ENCODE measurements at places on chromosomes 3 and 15.

DNA sequence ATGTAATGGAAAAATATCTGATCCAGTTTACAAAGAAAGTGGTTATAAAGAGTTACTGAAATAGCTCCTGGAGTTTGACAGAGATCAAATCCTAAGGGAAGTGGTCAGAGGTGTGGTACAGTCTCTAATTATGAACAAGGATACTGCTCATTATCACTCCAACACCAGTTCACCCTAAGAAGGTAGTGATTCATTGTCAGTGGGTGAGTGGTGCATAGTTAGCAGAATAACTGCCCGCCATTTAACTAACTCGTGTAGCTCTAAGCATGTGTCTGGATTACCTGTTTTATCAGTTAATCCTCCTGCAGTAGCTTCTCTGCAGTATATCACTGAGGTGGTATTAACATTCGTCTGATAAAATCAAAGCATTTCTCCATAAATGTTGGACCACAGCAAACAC is 700.1 kb downstream of the NLGN1 start:
- DNase-seq = no peak

DNA sequence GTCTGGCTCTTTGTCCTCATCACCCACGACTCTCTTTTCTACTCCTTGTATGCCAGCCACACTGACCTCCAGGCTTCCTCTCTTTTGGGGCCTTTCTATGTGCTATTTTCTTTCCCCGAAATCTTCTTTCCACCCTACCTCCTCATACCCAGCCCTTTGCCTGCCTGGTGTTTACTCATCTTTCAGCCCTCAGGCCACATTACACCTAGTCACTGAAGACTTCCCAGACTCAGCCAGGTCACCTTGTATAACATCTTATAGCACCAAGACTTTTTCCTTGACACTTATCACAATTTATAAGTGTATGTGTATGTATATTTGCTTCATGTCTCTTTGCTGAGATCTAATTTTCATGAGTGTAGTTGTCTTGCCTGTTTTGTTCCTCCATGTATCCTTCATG is 396.4 kb downstream of the NLGN1 start:
- DNase-seq = no peak

- DNase-seq = no peak
Measured at GRCh38 chr3:49722896-49723295, 855 bp downstream of the GMPPB start.

- no peak for DNase-seq
Measured at GRCh38 chr15:63554337-63554927, 42.8 kb upstream of the FBXL22 start.

GRCh38 chr15:39855400-39855799 is 64.7 kb downstream of the GPR176 start:
- no peak for DNase-seq

GRCh38 chr15:45425135-45425534 is 46.8 kb upstream of the GATM start:
- no peak for DNase-seq

GRCh38 chr3:176692966-176693785 is 504.1 kb downstream of the TBL1XR1 start:
- no peak for DNase-seq

- no peak for DNase-seq
Measured at GRCh38 chr15:45156744-45157455, 27.1 kb downstream of the DUOX1 start.

GRCh38 chr3:73379465-73379864 is 245.3 kb downstream of the PDZRN3 start:
- DNase-seq = no peak

- DNase-seq = no peak
Measured at GRCh38 chr3:134132961-134133360, 103.2 kb upstream of the SLCO2A1 start.

GRCh38 chr15:85725019-85725418 is 69.7 kb downstream of the KLHL25 start:
- no peak for DNase-seq

DNA sequence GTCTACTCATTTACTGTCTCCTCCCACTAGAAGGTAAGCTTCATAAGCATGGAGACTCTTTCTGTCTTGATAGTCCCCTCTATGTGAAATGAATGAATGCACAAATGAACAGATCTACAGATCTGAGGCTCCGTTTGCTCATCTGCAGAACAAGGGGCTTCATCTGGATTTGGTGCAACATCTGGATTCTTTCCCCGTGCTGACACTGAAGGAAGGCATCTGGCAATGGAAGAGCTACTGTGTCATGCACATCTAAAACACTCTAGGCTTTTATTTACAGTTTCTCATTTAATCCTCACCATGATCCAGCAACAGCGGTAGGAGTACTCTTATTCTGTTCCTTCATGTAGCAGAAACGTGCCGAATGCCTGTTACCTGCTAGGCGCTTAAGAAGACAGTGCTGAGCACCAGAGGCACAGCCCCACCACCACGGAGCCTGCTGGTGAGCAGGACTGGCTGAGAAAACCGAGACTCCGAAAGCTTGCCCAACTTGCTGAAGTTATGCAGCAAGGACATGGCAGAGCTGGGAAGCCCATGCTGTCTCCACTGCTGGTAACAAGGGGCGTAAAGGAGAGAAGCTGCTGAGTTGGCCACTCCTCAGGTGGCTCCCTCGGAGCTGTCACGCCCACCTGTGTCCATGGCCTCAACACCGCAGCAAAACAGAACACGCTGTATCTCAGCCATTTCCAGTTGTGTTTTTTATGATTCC is 31.1 kb downstream of the LSM3 start:
- DNase-seq = no peak

- no peak for DNase-seq
Measured at GRCh38 chr3:192212335-192212734, 515.0 kb downstream of the FGF12 start.

DNA sequence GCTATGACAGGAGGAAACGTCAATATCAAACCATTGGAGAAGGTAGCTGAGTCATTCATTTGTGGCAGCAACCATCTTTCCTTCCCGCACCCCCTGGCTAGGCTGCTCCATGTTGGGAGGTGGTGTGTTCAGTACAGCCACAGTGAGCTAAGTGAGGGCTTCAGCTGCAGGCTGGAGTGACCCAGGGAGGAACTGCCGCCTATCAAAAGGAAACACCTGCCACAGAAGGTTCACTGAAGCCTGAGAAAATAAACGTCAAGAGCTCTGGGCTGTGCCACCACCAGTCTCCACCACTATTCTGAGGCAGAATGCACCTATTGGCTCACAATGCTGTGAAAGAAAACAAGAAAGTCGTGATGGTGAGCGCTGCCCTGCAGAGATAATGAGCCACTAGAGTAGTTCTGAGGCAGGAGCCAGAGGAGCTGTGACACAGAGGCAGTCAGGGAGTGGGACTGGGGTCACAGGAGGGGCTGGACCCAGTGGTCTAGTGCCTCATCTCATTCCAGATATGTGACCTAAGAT is 34.8 kb upstream of the CD47 start:
- no peak for DNase-seq

DNA sequence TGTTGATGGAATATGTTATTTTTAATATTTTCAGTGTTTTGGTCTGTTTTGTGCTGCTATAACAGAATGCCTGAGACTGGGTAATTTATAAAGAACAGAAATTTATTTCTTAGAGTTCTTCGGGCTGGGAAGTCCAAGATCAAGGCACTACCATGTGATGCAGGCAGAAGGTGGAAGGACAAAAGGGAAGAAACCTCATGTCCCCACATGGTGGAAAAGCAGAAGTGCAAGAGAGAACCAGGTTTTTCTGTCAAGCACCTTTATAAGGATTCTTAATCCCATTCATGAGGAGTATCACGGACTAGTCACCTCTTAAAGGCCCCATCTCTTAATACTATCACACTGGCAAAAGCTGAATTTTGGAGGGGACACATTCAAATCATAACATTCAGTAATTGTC is 57.9 kb upstream of the EPHB3 start:
- DNase-seq = no peak

DNA sequence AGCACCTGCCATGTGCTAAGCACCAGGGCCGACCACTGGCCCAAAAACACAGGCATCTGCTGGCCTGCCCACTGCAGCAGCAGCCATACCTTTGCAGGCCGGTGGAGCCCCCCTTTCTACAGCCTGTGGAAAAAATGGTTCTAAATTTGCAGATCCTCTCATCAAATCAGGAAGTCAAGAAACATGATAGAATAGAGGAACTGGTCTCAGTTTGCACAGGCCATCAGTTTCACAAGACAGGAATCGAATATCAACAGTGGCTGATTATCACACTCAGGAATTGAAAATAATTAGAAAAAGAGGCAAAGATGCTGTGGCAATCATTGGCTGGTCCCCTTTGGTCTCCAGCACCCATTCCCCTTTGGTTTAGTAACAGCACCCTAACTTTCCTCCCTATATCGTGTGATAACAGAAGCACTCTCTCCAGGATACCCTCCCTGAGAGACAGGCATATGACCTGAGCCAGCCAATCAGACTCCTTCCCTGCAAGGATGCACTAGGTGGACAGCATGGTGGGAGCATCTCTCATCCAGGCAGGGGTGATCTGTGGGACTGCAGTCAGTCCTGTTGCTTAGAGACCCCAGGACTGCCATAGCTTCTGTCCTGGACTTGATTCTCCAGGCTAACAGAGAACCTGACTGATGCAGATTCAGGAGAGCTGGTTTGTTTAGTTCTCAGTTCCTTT is 3.5 kb upstream of the PAK6 start:
- DNase-seq = no peak

DNA sequence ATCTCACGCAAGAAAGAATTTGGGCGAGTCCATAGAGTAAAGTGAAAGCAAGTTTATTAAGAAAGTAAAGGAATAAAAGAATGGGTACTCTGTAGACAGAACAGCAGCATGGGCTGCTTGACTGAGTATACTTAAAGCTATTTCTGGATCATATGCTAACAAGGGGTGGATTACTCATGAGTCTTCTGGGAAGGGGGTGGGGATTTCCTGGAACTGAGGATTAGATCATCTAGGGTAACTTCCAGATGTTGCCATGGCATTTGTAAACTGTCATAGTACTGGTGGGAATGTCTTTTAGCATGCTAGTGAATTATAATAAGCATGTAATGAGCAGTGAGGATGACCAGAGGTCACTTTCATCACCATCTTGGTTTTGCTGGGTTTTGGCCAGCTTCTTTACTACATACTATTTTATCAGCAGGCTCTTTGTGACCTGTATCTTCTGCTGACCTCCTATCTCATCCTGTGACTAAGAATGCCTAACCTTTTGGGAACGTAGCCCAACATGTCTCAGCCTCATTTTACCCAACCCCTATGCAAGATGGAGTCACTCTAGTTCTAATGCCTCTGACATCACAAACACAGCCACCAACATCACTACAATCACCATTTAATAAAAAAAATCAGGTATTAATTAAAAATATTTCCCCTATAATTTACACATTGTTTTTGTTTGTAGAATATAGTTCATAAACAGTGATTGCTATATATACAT is 890.7 kb upstream of the EPHA6 start:
- DNase-seq = no peak

DNA sequence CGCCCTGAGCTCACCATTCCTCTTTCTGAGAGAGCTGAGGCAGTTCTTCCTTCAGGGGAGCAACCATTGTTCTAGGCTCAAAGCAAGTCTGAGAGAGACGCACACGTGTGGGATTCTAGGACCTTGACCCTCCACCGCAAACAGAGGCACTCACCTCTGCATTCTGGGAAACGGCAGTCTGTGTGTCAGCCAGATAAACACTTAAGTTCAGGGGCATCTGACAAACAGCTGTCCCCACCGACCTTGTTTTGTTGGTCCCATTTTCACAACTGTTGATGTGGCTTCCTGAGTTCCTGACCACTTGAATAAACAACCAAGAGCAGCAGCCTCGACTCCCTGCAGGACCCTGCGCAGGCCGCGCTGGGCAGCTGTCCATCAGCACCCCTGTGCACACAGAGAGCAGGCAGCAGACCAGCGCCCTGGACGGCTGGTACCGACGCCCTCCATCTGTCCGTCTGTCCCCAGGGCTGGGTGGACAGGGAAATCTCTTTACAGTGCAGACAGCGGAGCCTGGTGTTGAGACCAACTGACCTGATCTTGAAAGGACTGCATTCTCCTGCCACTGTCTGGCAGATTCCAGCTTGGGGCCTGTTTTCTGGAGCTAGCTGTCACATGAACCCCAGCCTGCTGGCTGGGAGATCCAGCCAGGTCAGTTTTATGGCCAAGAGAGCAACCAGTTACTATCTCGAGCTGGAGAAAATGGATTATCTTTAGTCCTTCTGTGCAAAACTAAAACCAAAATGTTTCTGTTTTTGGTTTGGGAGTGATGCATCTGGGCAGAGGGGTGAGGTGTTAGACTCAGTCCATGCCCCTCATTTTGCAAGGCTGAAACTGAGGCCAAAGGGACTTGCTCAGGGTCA is 64.2 kb downstream of the FAM43A start:
- DNase-seq = no peak
